Stimulated activated CD4-positive, alpha-beta T cell treated with anti-CD3 and anti-CD28 coated beads, TNF-alpha, amount 100 ng/mL, for 4 hours (primary cell): ENCODE measurements at places on chromosomes 5 and 9.

DNA sequence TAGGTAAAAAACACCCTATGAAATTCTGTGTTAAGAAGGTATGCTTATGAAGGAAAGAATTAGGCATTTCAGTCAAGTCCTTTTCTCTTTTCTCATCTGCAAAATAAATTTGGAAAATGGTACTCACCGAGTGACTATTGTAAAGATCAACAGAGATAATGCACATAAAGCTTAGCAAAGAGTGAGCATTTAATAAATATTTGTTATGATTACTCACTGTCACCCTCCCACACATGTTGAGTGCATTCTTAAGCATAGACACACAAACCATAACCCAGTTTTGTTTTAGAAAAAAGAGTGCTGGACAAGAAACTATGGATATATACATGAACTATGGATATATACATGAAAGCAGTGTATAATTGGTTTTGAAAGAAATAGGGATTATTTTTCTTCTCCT lies 54.7 kb upstream of the PRLR start:
- DNase-seq = no peak

DNA sequence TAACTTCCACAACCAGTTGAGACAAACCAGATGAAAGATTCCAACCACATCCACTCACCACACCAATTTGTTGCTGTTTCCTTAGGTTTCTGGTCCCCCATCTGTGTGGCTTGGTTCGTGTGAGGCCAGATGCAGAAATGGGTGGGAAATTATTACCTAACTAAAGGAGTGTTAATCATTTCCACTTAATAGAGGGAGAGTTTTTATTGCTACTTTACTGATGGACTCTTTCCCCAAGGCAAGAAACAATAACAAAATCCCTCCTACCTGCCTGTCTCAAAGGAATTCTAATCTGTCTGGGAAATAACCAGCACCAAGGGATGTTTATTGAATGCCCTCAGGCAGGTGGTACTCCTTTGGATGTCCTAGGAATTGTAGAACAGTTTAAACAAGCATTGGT lies 76.3 kb downstream of the TMEM167A start:
- DNase-seq = no peak

- no peak for DNase-seq
These were observed 428.4 kb downstream of the KDM4C start for GRCh38 chr9:7186175-7186574.

GRCh38 chr9:95091601-95092261 lies 225.8 kb downstream of the FANCC start:
- no peak for DNase-seq

GRCh38 chr9:82168585-82168984 lies 180.0 kb downstream of the SPATA31D1 start:
- DNase-seq = no peak

DNA sequence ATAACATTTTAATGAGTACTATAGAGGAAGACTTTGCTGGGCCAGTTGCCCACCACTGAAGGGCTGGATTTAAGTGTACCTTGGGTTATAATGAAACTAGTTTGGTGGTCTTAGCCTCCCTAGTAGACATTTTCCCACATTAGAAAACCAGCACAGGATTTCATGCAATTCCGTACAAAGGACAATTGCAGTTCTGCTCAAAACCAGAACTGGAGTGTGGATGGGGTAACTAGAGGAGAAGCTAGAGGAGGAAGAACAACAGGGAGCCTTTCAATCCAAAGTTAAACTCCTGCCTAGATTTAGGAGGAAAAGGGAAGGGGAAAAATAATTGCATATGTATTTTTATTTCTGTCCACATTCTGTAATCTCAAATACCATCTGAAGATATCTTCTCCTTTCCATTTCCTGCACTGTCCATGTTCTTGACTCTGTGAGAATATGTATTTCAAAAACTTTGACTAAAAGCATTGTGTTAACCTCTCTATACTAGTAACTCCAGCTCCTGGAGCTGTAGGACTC lies 97.5 kb upstream of the SSBP2 start:
- DNase-seq = no peak

DNA sequence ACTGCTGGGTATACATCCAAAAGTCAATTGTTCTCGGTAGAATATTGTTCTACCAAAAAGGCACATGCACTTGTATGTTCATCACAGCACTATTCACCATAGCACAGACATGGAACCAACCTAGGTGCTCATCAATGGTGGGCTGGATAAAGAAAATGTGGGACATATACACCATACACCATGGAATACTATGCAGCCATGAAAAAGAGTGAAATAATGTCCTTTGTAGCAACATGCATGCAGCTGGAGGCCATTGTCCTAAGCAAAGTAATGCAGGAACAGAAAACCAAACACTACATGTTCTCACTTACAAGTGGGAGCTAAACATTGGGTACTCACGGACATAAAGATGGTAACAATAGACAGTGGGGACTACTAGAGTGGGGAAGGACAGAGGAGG lies 145.5 kb downstream of the APBA1 start:
- DNase-seq = no peak

DNA sequence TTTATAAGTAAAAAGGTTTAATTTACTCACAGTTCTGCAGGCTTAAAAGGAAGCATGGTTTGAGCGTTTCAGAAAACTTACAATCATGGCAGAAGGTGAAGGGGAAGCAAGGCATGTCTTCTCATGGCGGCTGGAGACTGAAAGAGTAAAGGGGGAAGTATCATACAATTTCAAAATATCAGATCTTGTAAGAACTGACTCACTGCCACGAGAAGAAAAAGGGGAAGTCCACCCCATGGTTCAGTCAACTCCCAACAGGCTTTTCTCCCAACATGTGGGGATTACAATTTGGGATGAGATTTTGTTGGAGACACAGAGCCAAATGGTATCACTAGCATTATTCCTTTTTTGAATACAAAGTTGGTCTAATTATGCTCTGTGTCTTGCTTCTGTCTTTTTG lies 627.9 kb upstream of the ST8SIA4 start:
- DNase-seq = no peak

GRCh38 chr5:18216016-18216415 lies 581.8 kb downstream of the TAF11L14 start:
- DNase-seq = no peak

GRCh38 chr9:88017096-88017495 lies 42.8 kb upstream of the CDK20 start:
- DNase-seq = no peak

DNA sequence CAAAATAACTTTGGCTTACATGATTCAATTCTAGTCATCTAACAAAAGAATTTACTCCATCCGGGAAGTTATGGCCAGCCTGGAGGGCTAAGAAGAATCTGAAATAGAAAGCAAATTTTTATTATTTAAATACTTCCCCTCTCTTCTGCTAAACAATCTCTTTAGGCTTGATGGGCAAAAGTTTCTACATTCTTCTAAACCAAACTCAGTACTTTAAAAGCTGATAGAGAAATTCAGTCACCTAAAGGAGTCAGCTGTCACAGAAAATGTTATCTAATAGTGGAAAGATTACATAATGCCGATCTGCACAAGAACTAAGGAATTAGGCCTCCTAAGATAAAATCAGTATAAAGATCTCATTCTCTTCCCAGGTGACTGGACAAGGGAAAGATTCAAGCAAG lies 32.4 kb downstream of the GNAQ start:
- no peak for DNase-seq

- DNase-seq = no peak
These were observed 280.0 kb downstream of the HINT1 start for GRCh38 chr5:130885027-130885426.

- no peak for DNase-seq
These were observed 14.5 kb downstream of the KCNIP1 start for GRCh38 chr5:170518277-170518676.

DNA sequence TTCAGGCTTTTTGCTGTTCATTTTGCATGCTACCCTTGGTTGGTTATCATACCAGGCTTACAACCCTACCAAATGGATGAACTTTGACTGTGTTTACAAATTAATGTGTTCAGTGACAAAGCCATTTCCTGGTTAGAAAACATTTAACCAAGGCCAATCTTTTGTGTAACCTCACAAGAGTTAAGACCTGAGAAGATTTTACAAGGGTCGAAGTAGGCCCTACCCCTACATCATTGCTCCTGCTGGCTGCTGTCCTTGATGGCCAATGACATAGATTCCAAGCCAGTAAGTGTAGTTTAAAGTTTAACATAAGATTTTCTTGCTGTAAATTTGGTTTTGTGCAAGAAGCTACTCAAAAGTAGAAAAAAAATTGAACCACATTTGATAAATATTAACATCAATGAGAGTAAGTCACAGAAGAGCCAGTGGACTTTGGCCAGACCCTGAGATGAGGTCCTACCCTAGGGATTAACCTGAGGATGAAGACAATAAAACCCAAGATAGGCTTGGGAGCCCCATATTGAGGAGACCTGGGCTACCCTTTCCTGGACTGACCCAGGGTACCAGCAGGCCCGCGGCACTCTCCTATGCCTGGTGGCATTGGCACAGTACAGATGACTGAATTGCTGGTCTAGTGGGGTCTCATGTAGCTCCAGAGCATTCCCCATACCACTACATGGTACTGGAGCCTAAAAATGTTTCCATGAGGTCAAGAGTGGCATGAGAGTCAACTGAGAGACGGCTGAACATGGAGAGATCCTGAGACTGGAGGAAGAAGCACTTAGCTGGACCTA lies 8.3 kb downstream of the C1QTNF3 start:
- no peak for DNase-seq

DNA sequence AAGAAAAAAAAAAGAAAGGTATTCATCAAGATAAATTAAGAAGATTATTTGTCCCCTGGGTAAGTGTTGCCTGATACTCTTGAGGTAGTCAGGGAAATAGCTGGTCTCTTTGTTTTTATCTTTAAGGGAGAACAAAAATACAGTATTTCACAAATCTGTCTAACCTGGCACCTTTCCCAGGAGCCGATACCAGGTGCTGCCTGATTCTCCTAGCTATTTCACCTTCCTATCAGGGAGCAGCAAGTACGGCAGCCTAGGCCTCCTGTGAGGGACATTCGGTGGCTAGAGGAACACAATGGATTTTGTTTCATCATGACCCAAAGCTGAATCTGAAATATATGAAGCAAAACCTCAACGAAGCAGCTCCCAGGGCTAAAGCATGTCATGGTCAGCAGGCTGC lies 86.0 kb downstream of the TARS1 start:
- no peak for DNase-seq

DNA sequence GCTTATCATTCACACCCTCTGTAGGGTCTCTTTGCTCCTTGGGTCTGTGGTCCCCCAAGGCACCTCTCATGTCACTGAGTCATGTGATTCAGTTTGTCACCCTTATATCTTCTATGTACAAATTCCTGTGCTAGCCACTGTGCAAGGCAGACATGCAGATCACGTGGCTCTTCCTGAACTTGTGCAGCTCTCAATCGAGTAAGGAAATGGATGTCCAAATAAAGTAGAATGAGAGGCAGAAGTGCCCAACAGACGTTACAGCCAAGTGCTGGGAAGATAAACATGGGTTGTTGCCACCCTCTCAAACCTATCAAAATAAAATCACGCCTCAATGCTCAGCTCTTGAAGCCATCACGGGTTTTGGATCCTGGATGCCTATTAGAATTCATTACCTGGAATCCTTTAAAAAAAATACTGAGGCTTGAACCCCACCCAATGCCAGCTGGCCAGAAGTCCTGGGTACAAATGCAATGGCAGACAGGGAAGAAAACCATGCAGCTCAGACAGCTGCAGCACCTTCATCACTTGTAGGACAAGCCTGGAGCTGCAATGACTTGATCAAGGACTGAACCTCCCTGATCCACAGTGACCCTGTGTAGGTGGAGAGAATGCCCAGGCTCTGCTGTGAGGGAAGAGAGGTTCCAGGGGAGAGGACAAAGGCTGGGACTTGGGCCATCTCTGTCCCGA lies 228.7 kb upstream of the DAP start:
- no peak for DNase-seq

- no peak for DNase-seq
These were observed 384 bp downstream of the COL5A1 start for GRCh38 chr9:134641990-134642384.

DNA sequence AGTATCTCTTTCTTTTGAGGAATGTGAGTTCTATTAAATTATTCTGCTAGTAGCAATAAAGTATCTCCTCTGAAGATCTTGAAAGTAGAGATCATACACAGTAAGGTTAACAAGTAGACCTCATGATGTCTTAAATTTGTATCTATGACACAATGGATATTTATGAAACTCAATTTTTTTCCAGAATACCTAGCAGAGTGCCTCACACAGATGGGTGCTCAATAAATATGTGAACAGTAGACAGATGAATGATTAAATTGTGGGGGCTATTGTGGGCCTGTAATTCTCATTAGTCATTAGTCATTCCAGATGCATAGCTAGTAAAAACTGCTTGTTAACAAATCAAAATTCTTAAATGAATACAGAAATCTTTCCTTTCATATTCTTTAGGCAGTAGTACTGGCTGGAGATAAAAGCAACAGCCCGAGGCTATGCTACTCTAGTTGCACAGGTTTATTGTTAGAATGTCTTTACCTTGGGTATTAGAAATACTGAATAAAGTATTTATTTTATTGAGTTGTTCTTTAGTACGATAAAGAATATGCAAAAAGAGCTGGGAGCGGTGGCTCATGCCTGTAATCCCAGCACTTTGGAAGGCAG lies 22.0 kb downstream of the CHD1 start:
- DNase-seq = no peak

GRCh38 chr9:106835840-106836239 lies 27.1 kb upstream of the ZNF462 start:
- DNase-seq = no peak

- DNase-seq = no peak
These were observed 353.2 kb downstream of the PRR16 start for GRCh38 chr5:120817044-120817985.

GRCh38 chr5:75050415-75050814 lies 1.9 kb downstream of the GCNT4 start:
- DNase-seq = no peak

- no peak for DNase-seq
These were observed 239.3 kb downstream of the ARHGEF28 start for GRCh38 chr5:73865315-73865714.

DNA sequence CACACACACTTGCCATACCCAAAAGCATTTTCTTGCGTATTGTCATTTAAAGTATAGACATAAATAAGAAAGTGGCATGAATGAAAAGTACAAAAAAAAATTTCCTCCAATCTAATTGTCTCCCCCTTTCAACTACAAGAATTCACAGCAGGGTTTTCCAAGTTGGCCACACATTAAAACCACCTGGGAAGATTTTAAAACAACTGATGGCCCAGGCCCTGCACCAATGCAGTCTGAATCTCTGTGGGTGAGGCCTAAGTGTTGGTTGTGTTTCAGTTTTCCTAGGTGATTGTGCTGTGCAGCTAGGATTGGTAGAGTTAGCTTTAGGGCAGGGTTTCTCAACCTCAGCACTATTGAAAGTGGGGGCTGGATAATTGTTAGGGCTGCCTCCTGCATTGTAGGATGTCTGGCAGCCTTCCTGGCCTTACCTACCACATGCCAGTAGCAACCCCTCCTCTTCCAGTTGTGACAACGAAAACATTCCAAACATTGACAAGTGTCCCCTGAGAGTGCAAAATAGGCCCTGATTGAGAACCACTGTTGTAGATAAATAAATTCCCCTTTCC lies 337.1 kb downstream of the KIAA0825 start:
- DNase-seq = no peak

DNA sequence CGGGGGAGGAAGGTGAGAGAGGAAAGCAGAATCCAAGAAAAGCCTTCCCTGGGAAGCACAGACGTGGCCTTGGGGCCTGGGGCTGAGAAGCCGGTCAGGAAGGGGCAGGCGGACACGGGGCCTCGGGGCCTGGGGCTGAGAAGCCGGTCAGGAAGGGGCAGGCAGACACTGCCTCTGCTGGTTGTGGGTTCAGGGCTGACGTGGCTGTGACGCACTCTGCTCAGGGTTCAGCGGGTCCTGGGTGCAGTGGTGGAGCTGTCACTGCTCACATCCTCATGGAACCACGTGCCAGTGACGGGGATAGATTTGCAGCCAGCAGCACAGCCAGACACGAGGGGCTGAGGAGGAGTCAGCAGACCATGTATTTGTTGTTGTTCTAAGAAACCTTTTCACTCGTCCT lies 12.8 kb downstream of the PAEP start:
- no peak for DNase-seq
